ENCODE measurements at places on chromosomes 16 and 17.
A peak's percentile ranks its signal among the peaks of the same experiment; 100 is the strongest.

DNA sequence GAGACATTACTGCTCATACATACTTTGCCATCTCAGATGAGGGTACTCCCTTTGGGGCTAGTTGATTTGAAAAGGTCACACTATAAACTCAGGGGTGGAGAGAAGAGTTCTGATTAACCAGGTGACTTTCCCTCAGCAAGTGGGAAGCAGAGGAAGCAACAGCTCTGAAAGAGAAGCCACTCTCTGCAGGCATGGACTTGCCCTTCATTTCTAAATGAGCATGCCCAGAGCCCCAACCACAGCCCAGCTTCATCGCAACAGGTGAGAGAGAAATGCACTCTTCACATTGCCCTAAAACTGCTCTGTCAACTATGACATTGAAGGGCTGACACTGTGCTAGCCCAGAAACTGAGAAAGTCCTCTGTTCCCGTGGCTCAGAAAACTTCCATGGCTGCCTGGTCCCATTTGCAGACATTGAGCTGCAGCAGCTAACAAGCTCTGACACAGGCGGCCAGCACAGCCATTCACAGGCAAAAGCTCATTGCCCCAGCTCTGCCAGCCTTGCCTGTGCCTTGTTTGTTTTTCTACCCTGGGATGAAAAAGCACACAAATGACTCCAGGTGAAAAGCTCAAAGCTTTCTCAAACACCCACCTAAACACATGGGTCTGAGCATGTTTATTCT lies 419.8 kb upstream of the DYNLRB2 start:
- DNase-seq, result no peak

DNA sequence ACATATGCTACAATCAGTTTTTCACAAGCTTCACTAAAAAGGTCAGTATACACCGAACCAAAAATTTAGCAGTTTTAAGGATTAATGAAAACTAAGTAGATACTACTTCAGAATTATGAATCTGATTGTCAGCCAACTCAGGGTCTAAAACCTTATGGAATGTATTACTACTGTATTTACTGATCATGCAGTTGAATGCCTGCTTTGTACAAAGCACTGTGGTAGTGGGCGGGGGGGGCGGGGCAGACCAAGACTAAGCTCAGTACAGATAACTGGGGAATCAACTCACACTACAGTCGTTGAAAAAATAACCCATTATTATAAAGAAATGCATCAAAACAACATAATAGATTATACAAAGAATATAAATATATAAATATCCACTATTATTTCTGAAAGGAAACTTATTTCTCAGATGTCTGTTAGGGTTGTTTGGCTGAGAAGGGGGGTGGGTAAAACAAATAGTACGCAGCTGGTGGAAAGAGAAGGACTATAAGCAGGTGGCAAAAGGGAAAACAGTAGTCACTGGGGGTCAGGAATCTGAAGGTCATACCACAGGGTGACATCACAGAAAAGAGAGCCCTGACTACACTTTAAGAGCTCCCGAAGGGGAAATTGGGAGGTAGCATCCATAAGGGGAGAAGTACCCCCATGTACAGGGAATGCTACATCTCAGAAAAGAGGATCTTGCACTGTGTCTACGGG lies 109.4 kb upstream of the AXIN2 start:
- no peak for DNase-seq

DNA sequence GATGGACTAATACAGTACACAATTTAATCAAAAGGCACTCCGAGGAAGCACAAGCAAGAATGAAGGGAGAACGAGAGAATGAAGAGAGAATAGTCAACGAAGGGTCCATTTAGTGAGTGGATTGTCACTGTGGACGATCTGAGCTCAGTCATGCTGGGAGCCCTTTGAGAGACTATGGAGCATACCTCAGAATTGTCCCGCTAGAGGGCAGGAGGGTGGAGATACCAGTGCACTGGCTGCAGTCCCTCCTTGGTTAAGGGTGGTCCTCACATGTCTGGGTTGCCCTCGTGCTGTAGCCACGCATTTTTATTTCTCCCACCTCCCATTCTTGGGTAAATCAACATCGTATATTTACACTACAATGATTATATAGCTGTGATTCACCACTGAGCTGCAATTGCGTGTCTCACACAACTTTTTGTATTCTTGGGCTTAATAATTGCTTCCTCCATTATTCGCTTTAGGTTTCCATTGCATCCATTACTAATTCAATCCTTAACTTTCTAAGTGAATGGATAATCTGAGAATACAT lies 33.2 kb upstream of the FAM20A start:
- no peak for DNase-seq

GRCh38 chr16:6493555-6493954 lies 839.1 kb upstream of the RBFOX1 start:
- DNase-seq, result no peak

DNA sequence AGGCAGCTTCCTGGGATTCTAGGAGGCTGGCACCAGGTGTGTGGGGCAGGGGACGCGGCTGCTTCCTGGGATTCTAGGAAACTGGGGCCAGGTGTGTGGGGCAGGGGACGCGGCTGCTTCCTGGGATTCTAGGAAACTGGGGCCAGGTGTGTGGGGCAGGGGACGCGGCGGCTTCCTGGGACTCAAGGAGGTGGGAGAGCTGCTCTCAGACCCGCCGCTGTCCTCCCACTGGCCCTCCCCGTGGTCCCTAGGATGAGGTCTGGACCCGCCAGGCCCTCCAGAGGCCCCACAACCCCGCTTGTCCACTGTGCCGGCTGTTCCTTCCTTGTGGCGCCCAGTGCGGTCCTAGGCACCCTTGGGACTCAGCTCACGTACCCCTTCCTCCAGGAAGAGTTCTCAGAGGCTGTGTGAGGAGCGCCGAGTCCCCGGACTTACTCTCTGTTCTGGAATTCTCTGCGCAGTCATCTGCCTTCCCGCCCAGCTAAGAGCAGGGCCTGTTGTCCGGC lies 565 bp downstream of the DPEP1 start:
- no peak for DNase-seq

- peak; percentile 94 for DNase-seq
Observed at GRCh38 chr16:75432828-75433731, at the start of gene CFDP1. TSS of gene CFDP1 (minus strand) at chr16:75433503. CDS start at chr16:75433352, 151 bp downstream.

GRCh38 chr16:79366635-79367034 lies 233.9 kb downstream of the MAF start:
- DNase-seq, result no peak

GRCh38 chr16:2970563-2970962 lies 1.4 kb downstream of the PAQR4 start:
- no peak for DNase-seq

DNA sequence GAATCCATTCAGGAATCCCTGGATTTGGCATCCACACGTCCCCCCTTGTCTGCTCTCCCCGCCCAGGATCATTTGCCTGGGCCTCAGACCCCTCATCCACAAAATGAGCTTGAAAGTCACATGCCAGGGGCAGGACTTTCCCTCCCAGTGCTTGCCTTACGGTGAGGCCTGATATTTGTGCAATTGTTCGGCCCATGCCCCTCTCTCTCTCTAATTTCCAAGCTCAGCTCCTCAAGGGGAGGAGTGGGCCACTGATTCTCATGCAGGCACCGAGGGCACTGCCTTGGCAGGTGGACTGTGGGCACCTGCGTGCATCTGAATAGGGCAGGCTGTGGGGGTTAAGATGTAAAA lies 267.2 kb upstream of the FOXF1 start:
- DNase-seq, result no peak

- DNase-seq, result no peak
Observed at GRCh38 chr16:84239141-84239769, 557 bp downstream of the KCNG4 start.

GRCh38 chr16:85200471-85201278 lies 88.4 kb upstream of the CIBAR2 start:
- DNase-seq, result no peak

DNA sequence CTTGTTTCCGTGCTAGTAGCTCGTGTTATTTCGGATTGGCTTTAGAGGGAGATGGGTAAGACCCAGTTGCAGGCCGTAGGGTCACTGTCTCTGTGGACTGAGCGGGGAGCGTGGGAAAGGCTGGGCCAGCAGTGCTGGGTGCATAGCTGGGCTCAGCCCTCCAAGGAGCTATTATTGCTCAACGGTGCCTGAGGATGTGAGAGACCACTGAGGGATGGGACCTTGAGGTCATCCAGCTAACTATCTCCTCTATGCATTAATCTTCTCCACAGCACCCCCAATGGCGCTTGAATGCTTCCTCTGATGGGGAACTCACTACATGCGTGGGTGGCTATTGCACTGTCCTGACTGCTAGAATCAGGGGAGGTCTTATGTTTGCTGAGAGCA lies 126.1 kb upstream of the FOXF1 start:
- DNase-seq, result no peak

GRCh38 chr16:8863594-8864424 lies 5.0 kb downstream of the CARHSP1 start:
- DNase-seq, result no peak

DNA sequence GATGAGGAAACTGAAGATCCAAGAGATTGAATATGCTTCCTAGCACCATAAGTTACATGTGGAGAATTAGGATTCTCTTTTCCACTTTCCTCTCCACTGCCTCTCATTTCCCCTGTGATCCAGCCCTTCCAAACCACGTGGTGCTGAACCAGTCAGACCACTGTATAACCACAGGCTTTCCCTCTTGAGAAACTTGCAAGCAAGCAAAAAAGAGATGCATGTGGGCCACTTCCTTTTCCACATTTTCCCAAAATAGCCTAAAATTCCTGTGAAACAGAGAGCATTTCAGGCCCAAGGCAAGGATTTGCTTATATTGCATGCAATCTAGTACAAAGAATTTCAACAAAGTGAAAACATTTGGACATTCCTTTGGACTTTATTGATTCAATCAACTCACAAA lies 59.3 kb upstream of the KSR1 start:
- peak; percentile 36 for DNase-seq

- no peak for DNase-seq
Observed at GRCh38 chr17:71417142-71417541, 703.7 kb upstream of the SOX9 start.

DNA sequence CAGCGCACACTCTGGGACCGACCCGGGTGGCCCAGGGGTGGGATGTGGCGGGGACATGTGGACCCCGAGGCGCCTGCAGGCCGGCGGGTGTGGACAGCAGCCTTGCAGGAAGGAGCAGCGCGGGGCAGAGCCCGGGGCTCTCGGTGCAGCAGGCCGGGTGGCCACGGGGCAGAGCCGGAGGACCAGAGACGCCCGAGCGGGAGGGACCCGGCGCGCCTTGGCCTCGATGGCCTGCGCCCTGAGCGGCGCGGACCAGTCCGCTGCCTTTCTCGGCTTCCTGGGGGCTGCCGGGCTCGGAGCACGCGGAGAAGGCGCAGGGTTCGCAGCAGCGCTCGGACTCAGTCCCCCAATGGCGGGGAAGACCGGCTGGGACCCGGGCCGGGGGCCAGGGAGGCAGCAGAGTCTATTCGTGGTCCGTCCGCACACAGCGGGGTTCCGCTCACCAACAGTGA lies 43.4 kb downstream of the OSBPL7 start:
- DNase-seq, result no peak

GRCh38 chr16:11740567-11740966 lies 2.1 kb downstream of the TXNDC11 start:
- no peak for DNase-seq

DNA sequence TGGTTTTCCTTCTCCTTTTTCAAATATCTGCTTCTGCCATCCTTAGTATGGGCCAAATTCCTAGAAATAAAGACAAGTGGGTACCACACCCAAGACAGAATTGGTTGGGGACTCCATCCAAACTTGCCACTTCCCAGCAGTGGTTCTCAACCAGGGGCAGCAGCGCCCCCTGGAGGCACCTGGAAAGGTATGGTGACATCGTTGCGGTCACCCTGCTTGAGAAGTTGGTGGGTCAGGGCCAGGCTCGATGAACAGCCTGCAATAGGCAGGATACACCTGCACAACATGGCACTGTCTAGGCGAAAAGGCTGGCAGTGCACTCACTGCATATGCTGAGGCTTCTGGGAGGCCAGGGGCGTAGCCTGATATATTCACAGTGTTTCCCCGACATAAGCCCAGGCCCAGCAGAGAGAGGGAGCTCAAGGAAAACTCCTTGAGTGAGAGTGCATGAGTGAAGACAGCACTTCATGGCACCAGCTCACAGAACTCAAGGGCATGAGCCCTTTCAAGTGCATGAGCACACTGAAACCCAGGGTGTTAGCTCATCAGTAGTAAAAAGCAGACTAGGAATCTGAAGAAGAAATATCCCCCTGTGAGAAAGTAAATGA lies 57.7 kb downstream of the CMC2 start:
- DNase-seq, result peak; percentile 42

- no peak for DNase-seq
Observed at GRCh38 chr17:4881761-4882555, 17.4 kb upstream of the C17orf107 start.

GRCh38 chr17:58315281-58315711 lies 13.3 kb downstream of the TSPOAP1 start:
- DNase-seq, result no peak

- no peak for DNase-seq
Observed at GRCh38 chr17:37742116-37742761, 2.6 kb downstream of the HNF1B start.

DNA sequence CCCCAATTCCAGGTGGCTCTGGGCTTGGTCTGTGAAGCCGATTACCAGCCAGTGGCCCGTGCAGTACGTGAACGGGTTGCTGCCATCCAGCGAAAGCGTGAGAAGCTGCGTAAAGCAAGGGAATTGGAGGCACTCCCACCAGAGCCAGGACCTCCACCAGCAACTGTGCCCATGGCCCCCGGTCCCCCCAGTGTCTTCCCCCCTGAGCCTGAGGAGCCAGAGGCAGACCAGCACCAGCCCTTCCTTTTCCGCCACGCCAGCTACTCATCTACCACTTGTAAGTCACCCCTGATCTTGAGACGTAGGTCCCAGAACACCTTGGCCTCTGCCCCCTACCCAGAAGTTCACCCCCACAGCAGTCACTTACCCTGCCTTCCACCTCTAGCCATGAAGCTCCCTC lies 6.9 kb downstream of the WNK4 start:
- no peak for DNase-seq

GRCh38 chr17:31527606-31528005 lies 136.1 kb downstream of the RAB11FIP4 start:
- DNase-seq, result no peak

DNA sequence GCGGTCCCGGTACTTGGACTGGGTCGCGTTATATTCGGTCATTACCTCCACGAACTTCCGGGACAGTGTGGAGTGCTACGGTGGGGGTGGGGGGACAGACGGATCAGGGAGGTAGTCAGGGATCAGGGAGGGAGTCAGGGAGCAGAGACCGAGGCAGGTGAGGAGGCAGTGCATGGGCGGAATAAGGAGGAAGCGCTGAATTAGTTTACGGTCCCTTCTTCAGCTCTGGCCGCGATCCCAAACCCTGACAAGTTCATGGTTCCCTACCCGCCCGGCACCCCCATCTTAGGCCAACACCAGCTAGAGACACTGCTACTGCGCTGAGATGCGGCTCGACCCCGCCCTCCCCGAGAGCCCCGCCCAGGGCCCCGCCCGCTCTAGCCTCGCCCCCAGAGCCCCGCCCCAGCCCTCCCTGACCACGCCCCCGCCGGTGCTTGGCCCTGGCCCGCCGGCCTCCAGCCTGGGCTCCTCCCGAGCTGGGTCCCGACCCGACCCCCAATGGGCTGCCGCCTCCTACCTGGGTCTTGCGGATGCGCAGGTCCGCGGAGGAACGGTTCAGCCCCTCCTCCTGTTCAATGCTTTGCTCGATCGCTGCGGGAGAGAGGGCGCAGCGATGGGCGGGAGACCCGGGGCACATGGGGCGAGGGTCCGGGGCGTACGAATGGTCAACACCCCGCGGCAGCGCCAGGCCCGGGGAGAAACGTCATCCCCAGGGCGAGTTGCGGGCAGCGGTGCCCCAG lies 12.1 kb downstream of the HSD3B7 start:
- peak; percentile 75 for DNase-seq

- DNase-seq, result no peak
Observed at GRCh38 chr17:11318207-11318606, 77.2 kb downstream of the SHISA6 start.
